ENCODE measurements at places on chromosomes 2 and 18.

- no peak overlapping the region for H3K4me3 ChIP-seq
- H3K4me1 ChIP-seq, result no peaks in the 10 kb centered on the region
- DNase-seq, result no peak
These were observed 139.3 kb downstream of the ACOXL start for GRCh38 chr2:110871637-110872036.

DNA sequence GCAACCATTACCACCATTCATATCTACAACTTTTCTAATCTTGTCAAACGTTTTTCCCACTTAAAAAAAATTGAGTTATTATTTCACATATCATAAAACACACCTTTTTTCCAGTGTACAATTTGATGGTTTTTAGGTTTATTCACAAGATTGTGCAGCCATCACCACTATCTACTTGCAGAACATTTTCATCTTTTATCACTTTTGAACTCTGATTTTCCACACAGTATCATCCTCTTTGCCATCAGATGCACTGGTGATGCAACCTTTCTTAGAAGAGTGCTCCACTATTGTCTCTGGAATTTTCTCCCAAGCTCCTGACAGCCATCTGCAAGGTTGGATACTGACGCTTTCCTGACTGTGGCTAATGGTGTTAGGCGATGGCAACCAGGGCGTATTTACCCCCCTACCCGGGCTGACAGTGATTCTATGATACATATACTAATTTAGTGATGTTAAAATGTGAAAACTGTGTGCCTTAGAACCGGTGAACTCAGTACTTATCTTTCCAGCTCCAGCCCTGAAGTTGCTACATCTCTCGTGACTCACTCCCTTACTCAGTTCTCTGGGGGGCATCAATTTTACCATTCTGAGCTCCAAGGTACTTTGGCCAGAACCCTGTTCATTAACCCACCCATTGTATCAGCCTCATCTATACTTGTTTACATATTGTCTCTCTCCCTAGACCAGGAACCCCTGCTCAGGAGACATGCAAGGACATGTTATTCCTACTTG, 105.4 kb upstream of the SPRED2 start:
- no peak overlapping the region for H3K4me3 ChIP-seq
- no peaks in the 10 kb centered on the region for H3K4me1 ChIP-seq
- H3K36me3 ChIP-seq, result no peaks in the 10 kb centered on the region
- H3K27me3 ChIP-seq, result no peaks in the 10 kb centered on the region

GRCh38 chr2:220748875-220749479, 823.1 kb downstream of the EPHA4 start:
- H3K27me3 ChIP-seq, result no peaks in the 10 kb centered on the region
- H3K27ac ChIP-seq, result no peak overlapping the region
- no peak overlapping the region for H3K4me3 ChIP-seq

DNA sequence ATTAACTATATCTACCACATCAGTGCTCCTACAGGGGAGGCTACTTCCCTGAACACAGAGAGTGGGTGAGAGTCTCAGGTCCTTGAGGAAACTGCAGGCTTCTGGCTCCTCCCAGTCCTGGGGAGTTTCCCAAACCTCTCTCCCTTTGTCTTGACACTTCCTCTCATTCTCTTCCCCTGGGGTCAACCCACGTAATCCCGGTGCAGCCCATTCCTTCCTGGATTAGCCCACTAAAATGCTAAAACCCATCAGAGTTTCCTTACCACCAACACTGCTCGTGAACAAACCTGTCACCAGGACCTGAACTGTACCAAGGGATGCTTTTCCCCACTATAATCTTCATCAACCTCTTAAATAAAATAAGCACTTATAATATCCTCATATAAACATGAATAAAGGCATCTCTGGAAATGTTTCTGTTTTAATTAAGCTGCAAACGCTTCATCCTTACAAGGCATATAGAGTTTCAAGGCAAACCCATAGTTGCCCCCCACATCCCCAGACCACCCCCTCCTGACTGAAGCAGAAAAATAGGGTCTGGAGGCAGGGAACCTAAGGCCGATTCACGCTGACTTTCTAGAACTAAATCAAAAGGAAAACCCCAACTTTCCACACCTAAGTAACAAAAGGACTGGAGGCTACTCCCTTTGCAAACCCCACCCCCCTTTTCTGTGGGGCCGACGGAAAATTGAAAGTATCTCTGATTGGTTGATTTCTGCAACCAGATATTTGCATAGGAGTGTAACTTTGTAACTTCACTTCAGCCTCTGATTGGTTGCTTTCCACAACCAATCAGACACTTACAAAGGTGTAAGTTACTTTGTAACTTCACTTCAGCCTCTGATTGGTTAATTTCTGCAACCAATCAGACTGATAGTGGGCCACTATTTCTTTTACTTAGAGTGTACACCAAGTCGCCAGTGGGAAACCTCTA, 19.0 kb downstream of the TMSB10 start:
- peaks cover 29% of the 10 kb centered on the region for H3K4me1 ChIP-seq
- H3K27ac ChIP-seq, result peak overlapping the region; percentile 17
- H3K27me3 ChIP-seq, result no peaks in the 10 kb centered on the region
- H3K36me3 ChIP-seq, result no peaks in the 10 kb centered on the region
- no peak for DNase-seq

DNA sequence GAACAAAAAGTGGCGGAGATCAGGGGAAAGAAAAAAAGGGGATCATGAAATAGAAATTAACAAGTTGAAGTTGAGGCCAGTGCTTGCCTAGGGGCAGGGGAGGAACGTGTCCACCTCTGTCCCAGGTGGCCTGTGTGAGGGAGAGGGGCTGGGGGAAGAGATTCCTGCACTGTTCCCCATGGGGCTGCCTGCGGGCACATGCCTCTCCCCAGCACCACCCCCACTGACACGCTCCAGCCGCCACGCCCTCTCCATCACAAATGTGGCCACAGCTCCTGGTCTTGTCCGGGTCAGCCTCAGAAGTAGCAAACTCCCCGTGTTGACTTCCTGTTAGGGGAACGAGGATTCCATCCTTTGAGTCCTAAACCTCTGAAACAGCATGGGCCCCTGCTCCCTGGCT, 161.2 kb downstream of the GLI2 start:
- H3K4me3 ChIP-seq, result no peak overlapping the region
- H3K27me3 ChIP-seq, result no peaks in the 10 kb centered on the region
- DNase-seq, result no peak
- H3K4me1 ChIP-seq, result no peaks in the 10 kb centered on the region
- H3K27ac ChIP-seq, result no peak overlapping the region

DNA sequence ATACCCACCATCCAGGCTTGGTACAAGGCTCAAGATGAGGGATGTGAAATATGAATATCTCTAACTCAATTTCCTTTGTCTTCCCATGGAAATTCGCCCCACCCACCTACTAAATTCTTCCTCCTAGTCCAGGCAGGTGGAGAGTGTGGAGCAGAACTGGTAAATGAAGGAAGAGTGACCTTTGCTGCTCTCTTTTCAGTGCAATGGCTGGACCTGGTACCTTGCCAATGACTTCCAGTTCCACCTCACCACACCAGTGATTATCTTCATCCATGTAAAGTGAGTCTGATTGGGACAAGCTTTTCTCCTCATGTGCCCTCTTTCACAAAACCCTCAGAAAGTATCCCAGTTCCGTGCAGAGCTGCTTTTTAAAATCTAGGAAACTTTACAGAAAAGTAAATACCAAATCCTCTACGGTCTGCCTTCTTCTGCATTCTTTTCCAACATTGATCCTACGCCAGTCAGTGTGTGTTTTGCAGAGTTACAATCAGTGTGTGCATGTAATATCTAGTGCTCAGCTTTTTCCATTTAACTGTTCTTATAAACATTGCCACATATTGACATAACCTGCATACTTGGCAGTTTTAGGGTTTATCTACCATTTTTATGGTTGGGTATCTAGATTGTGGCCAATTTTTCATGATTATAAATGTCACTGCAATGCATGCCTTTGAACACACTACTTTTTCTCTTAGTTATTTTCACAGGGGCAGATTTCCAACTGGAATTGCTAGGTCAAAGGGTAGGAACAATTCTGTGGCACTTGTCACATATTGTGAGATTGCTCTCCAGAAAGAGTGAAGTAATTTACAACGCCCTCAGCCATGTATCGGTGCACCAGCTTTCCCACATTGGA, 86.5 kb upstream of the SEC11C start:
- no peaks in the 10 kb centered on the region for H3K36me3 ChIP-seq
- no peak overlapping the region for H3K27ac ChIP-seq
- no peak overlapping the region for H3K4me3 ChIP-seq
- no peaks in the 10 kb centered on the region for H3K27me3 ChIP-seq
- DNase-seq, result no peak
- H3K4me1 ChIP-seq, result peaks cover 17% of the 10 kb centered on the region

- H3K4me1 ChIP-seq, result peaks cover 68% of the 10 kb centered on the region
- no peaks in the 10 kb centered on the region for H3K36me3 ChIP-seq
- H3K27me3 ChIP-seq, result no peaks in the 10 kb centered on the region
- H3K27ac ChIP-seq, result peak overlapping the region; percentile 95
These were observed 2.0 kb downstream of the NBEAL1 start for GRCh38 chr2:203016716-203017115.

- H3K27ac ChIP-seq, result peak overlapping the region; percentile 82
- H3K27me3 ChIP-seq, result no peaks in the 10 kb centered on the region
- no peak for DNase-seq
- no peaks in the 10 kb centered on the region for H3K36me3 ChIP-seq
These were observed 6.0 kb upstream of the SLC35F6 start for GRCh38 chr2:26757873-26758789.

GRCh38 chr2:36235426-36235825, 120.2 kb upstream of the CRIM1 start:
- no peak overlapping the region for H3K27ac ChIP-seq
- H3K27me3 ChIP-seq, result no peaks in the 10 kb centered on the region

DNA sequence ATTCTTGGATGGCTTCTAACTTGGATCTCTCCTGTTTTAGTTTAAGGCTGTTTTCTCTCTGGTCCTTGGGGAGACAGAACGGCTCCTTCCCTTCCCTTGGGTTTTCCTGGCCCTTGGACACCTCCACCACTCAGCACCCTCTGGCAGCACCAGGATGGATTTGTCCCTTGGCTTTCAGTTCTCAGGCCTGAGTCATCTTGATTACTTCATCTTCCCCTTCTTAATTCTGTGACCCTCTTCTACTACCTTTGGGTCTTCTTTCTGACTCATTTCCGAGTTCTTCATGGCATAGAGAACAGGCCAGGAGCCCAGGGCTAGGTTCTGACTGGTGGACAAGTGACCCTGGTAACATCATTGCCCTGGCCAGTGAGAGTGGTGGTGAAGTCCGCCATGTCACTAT, 14.9 kb downstream of the IGFBP2 start:
- no peak for DNase-seq
- no peak overlapping the region for H3K4me3 ChIP-seq
- H3K27ac ChIP-seq, result no peak overlapping the region
- no peaks in the 10 kb centered on the region for H3K36me3 ChIP-seq

DNA sequence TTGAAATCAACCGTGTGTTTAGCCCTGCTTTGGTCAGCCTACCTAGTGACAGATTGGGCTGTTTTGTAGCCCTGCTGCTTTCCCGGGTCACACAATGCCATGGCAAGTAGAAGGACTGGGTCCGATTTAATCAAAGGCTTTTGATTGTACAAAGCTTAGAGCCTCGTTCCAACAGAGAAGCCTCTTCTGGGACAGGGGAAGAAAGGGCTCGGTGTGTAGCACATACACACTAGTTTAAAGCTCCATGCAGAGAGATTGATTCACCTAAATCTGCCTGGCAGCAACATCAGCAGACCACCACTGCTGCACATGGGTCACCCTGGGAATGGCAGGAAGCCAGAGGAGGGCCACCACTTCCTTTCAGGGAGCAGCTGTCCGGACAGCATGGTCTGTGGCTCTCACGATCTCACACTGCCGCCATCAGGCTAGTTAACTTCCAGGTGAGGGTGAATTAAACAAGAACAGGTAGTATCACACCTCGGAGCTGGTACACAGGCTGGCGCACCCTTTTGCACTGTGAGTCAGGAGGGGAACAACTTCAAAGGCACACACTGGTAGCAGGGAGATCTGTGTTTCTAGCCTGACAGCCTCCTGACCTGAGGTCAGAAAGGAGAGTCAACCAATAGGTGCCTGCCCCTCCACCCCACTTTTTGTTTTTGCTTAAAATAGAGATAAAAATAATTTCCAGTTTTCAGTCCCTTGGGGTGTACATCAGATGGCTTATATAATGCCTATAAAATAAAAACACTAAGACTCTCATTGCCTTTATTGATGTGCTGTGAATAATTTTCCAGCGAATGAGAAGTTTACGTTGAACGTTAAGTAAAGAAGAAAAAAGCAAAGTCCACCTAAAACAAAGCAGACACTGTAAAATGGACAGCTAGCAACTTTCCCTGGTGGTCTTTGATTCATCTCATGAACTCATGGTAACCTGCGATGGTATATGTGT, 108.5 kb downstream of the CDCA7 start:
- H3K27me3 ChIP-seq, result no peaks in the 10 kb centered on the region
- H3K4me1 ChIP-seq, result no peaks in the 10 kb centered on the region

DNA sequence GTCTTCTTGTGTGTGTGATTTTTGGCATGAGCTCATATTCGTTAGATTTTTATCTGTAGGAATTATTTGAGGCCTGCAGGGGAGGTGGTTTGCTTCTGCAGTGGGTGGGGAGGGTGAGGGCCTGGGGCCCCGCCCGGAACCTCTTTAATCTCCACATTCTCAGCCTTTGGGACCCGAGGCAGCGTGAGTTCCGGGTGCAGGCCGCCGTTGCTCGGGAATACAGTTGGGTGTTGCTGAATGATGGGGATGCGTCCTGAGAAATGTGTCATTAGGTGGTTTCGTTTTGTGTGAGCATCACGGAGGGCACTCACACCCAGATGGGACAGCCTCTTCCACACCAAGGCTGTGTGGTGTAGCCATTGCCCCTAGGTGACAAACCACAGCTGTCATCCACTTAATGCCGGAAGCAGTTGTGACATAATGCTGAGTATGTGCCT, 13.7 kb upstream of the GAL3ST2 start:
- no peaks in the 10 kb centered on the region for H3K4me1 ChIP-seq
- H3K27me3 ChIP-seq, result no peaks in the 10 kb centered on the region
- H3K36me3 ChIP-seq, result peaks cover 14% of the 10 kb centered on the region
- no peak for DNase-seq
- H3K27ac ChIP-seq, result no peak overlapping the region
- H3K4me3 ChIP-seq, result no peak overlapping the region

GRCh38 chr18:45008694-45009413, 328.2 kb downstream of the SETBP1 start:
- H3K27me3 ChIP-seq, result no peaks in the 10 kb centered on the region
- no peak overlapping the region for H3K4me3 ChIP-seq
- peaks cover 21% of the 10 kb centered on the region for H3K4me1 ChIP-seq
- no peaks in the 10 kb centered on the region for H3K36me3 ChIP-seq
- no peak for DNase-seq

DNA sequence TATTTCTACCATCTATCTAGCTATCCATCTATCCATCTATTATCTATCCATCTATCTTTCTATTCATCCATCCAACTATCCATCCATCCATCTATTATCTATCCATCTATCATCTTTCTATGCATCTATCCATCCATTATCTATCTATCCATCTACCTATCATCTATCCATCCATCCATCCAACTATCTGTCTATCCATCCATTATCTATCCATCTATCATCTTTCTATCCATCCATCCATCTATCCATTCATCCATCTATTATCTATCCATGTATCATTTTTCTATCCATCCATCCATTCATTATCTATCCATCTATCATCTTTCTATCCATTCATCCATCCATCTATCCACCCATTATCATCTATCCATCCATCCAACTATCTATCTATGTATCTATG, 24.6 kb upstream of the ZNF407 start:
- no peaks in the 10 kb centered on the region for H3K36me3 ChIP-seq
- no peak overlapping the region for H3K27ac ChIP-seq
- no peak for DNase-seq
- no peaks in the 10 kb centered on the region for H3K27me3 ChIP-seq
- no peaks in the 10 kb centered on the region for H3K4me1 ChIP-seq

Data from vagina (tissue), 2 donors.